ENCODE measurements at places on chromosomes 7 and 10. TPM values are rescaled to one million over a fixed set of nuclear protein-coding genes. Genes with fewer than 3 reads are reported as not detected.
A peak's percentile ranks its signal among the peaks of the same experiment; 100 is the strongest.

COL13A1 gene
- total RNA-seq, result 6.4 TPM

DNA sequence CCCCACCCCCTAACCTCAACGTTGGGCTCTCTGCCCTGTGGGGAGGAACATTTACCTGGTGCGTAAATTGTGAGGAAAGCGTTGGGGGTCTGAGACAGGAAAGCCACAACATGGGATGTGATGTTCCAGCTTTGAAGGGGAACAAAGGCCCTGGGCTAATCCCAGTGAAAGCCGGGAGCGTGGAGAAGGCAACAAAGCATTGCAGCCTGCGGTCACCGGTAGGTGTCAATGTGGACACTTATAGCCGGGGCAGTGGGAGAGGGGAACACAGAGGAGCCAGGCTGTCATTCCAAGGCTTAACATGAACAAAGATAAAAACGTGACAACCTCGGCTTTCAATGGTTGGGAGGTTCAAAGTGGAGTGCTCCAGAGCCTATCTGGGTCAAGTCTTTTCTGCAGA lies 12.7 kb downstream of the PTF1A start:
- no peak for DNase-seq

SLC16A9 gene
- total RNA-seq, result 0.26 TPM

DNA sequence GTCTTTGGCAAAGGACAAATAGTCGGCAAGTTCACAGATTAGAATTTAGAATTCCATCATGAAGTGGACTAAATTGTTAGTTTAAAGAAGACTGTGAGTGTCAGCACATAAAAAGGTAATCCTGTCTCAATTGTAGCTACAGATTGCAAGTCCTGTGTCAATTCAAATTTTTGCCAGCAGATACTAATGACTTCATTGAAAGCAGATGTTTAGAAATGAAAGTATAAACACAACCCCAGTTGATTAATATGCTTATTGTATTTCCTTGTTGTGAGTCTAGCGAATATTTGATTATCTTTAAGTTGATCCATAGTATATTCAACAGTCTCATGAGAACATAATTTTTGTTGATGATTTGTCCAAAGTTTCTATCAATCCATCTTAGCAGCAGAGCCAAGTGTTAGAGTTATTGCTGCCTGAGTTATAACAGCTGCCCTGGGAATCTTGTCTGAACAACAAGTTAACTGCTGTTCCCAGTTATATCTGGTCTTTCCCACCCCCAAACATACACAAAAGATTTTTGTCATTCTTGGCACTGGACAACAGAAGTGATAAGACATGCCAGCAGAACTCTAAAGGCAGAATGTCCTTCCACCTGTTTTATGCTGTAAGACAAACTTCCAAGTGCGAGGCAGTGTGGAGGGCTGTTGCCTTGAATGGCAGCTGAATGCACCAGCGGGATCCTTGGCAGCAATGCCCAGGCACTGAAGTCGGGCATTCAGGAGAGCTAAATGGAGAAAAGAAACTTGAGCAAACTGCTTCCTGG lies 21.3 kb upstream of the HERPUD2 start:
- DNase-seq, result peak; percentile 31

GRCh38 chr7:82945480-82945879 lies 217.2 kb downstream of the PCLO start:
- no peak for DNase-seq

GRCh38 chr10:90986870-90987269 lies 66.0 kb upstream of the ANKRD1 start:
- DNase-seq, result no peak

DNA sequence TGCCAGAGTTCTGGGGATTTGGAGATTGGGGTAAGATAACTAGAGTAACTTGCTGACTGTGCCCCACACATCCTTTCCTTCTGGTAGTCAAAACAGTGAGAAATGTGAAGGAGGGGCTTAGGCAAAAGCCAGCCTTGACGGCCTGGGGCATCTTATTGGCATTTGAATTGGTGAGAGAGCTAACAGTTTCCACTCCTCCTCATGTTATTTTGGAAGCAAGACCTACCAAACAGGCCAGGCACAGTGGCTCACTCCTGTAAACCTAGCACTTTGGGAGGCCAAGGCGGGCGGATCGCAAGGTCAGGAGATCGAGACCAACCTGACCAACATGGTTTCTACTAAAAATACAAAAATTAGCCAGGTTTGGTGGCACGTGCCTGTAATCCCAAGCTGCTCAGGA lies 596.6 kb downstream of the GRM8 start:
- DNase-seq, result no peak

GRCh38 chr7:69898189-69898588 lies 299.9 kb downstream of the AUTS2 start:
- DNase-seq, result no peak

DNA sequence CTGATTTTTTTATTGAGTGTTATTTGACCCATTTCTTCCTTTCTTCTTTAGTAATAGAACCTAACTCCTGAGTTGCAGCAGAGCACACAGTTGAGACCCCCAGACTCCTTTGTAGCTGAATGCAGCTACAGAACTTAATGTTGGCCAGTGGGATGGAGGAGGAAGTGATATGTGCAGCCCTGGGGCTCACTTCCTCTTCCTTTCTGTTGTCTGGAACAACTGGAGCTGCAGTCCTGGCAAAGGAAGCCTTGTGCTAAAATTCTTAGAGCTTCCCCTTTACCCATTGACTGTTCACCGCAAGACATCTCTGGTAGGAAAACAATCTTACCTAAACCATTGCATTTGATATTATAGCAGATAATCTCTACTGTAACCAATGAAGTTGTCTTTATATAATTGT lies 86.6 kb downstream of the ITGB8 start:
- DNase-seq, result no peak

DNA sequence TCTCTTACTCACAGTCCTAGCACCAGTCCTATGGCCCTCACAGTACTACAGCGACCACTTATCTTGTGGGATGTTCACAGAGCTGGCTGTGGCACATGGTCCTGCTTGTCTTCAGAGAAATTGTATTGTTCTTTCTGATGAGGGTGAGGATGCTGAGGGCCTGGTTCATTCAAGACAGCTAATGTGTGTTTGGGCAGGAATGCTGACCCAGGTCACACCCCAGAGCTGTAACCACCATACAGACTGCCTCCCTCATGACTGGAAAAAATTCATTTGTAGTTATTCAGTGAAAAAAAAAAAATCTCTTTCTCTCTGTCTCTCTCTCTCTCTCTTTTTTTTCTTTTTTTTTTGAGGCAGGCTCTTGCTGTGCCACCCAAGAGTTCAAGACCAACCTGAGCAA lies 83.5 kb downstream of the KLF6 start:
- DNase-seq, result peak; percentile 60

DNA sequence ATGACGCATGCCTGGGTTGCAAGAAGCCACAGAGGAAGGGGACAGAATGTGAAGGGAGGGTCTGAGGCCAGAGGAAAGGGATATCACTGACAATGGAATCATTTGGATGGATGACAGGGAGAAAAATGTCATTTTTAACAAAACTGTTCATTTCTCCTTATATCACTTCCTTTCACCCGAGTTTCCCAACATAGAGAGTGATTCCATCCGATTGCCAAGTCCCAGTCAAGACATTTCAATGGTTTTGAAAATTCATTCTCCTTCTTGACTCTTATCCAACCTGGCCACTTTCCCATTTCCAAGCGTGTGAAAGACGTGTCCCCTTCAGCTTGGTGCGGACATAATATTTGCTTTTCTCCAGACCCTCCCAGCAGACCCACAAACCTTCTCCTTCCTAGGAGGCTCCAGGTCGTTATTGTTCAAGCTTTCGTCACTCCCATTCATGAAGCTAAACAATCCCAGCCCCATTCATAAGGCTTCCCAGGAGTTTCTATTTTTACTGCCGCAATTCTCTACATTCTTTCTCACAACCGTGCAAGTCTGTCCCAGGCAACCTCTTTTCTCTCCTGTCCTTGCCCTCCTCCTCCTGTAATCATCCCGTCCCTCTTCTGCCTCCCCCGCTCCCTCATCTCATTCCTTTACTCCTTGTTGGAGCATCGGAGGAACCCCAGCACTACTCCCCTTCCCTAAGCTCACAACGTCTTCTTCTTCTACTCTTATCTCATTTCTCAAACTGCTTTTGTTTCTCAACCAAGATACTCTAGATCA lies 301.3 kb upstream of the KLF6 start:
- DNase-seq, result peak; percentile 39

DNA sequence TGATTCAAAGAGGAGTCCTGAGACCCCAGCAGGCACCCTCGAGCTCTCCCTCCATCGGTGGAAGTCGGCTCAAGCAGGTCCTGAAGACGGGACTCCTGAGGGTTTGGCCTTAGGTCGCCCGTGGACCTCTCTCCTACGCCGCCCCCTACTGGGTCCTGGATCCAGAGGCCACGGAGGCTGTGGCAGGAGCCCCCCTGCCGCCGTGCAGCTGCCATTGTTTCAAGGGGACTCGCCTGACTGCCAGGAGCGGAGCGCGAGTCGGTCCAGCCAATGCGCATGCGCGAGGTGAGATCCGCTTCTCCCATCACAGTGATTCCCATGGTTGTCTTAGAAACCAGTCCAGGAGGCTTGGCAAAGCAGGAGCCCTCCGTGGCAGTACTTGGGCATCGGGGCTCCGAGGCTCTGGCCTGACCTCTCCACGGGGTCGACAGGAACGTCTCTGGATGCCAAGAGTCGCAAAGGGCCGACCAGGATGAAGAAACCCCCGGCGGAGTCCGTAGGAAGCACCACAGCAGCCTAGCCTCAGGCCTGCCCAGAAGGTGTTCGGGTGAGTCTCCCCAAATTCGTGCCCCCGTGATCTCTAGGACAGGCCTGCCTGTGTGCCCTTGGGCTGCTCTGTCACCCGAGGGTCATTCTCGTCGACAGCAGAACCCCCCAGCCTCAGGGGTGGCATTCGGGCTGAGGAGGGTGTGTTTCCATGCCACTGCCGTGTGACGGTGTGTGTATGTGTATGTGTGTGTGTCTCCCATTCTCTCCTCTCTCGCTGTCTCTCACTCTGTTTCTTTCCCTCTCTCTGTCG lies 322.3 kb downstream of the ZNF716 start:
- DNase-seq, result no peak

USP6NL gene
- total RNA-seq, result 8.7 TPM

GRCh38 chr7:100819586-100819985 lies 7.7 kb downstream of the EPHB4 start:
- no peak for DNase-seq

- no peak for DNase-seq
Measured at GRCh38 chr7:110889335-110889734, 201.6 kb upstream of the LRRN3 start.

SEMA3D gene
- 12.1 TPM for total RNA-seq

ADARB2 gene
- not detected for total RNA-seq

DNA sequence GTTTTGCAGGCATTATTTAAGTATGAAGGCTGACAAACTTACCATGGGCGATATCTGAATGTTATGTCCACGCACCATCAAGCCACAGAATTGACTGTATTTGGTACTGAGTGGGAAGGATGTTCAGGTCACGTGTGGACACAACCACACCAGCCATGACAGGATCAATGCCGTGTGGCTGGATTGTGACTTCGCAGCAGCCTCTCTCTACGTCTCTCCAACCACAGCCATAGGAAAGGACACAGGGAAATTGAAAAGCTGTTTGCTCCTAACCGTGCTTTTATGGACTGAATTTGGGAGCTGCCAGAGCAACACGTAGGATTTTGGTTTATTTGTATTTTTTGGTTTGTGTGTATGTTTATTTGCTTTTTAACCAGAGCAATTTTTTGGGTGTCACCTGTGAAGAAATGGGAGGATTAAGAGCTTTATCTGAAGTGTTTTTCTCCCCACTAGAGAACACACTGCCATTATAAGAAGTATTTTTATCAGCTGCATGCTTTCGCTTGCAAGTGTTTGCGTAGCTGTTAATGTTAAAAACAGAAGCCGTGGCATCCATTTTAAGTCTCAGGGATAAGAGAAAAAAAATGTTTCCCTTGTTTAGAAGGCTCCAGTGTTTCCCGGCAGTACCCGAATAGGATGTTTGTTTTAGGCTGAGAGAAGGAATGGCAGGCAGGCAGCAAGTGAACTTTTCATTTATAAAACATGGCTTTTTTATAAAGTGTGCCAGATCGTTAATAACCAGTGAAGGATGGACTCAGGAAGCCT lies 401.1 kb upstream of the NFE2L3 start:
- DNase-seq, result peak; percentile 11

C1QL3 gene
- total RNA-seq, result not detected
